Adrenal gland (tissue), 19 donors: ENCODE measurements at places on chromosomes 5 and 9.

- DNase-seq: no peak
Observed at GRCh38 chr5:77921094-77921768, 145.1 kb upstream of the TBCA start.

GRCh38 chr5:74446725-74447241 is 193.7 kb downstream of the ENC1 start:
- DNase-seq: no peak

GRCh38 chr5:138869763-138870500 is 5.2 kb downstream of the LRRTM2 start:
- DNase-seq: peak; percentile 36

- no peak for DNase-seq
Observed at GRCh38 chr5:169860585-169860984, 119.7 kb downstream of the INSYN2B start.

DNA sequence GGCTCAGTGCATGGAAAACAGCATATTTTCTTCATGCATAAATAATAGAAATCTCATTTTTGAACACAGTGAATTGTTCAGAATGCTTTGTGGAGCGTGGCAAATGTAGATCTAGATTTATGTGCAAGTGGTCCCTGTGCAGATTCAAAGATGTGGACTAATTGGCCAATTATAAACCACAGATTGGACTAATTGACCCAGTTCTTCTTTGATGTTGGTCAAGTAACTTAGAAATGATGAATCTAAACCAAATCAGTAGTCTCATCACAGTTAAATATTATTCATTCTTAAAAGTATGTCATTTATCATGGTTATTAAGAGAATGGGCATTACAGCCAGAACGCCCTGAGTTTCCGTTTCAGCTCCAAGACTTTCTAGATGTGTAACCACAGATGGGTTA is 11.7 kb upstream of the PDE4D start:
- no peak for DNase-seq

- peak; percentile 74 for DNase-seq
Observed at GRCh38 chr5:161544350-161544765, 2.2 kb downstream of the GABRB2 start.

- DNase-seq: no peak
Observed at GRCh38 chr9:33988219-33988890, 60.3 kb downstream of the UBAP2 start.
